ENCODE measurements at places on chromosomes 3 and 15.

DNA sequence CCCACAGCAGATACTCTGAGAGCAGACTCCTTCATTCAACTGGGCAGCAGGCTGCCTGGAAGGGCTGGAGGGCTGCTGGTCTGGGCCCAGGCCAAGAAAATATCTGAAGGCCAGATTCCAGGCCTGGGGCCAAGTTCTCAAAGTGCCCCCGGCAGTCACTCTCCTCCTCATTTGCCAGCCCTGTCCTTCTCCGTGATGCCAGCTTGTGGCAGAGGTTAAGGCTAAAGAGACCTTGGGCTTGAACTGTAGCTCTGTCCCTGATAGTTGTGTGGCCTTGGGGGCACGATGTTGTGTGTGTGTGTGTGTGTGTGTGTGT lies 39.0 kb downstream of the FAM3D start:
- no peak for DNase-seq

DNA sequence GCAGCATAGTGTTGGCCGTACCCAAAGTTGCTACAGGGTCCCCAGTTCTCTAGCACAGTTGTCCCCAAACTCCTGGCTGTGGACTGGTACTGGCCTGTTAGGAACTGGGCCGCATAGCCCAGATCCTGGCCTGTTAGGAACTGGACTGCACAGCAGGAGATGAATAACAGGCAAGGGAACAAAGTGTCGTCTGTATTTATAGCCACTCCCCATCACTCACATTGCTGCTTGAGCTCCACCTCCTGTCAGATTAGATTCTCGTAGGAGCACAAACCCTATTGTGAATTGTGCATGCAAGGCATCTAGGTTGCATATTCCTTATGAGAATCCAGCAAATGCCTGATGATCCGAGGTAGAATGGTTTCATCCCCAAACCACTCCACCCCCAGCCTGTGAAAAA lies 604.0 kb upstream of the LMCD1 start:
- no peak for DNase-seq

- DNase-seq: no peak
Measured at GRCh38 chr3:98814817-98815420, 51.8 kb downstream of the ST3GAL6 start.

GRCh38 chr3:195208183-195208582 lies 62.8 kb downstream of the XXYLT1 start:
- no peak for DNase-seq

- DNase-seq: no peak
Measured at GRCh38 chr3:146504498-146505197, 35.3 kb upstream of the PLSCR2 start.

DNA sequence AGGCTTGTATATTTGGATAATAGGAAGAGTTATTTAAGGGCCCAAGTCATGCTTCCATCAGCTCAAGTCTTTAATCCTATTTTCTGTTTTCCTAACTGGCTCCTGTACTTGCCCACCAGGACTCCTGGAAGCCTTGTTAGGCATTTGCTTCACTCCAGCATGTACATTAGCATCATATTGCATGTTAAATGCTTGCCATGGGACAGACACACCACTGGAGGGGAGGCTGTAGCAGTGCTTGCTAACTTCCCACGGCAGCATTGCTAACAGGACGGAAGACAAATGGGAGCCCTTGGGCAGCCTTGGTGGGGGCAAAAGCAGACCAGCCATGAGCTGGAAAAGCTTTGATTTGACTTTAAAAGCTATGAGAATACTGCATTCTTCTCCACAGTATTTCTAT lies 6.1 kb downstream of the TMOD2 start:
- DNase-seq: no peak

- no peak for DNase-seq
Measured at GRCh38 chr15:51131596-51132290, 37.0 kb upstream of the TNFAIP8L3 start.

- DNase-seq: no peak
Measured at GRCh38 chr3:131091768-131092167, 65.1 kb downstream of the NEK11 start.

DNA sequence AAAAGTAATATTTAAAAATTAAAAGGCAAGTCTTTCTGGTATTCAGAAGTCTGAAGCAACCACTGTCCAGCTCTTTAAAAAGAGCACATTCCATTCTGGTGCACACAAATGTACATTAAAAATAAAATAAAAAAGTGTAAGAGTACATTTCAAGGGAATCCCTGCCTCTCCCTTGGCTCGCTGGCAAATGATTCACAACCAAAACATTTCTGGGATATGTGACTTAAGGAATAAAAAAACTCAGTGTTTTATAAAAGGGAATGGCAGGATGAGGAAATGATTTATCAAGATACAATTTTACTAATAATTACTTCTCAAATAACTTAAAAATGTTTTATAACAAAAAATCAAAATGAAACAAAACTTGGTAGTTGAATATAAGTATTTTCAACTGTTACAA lies 23.8 kb upstream of the ANXA2 start:
- no peak for DNase-seq

GRCh38 chr3:67381667-67382272 lies 272.6 kb downstream of the SUCLG2 start:
- peak; percentile 36 for DNase-seq

- DNase-seq: no peak
Measured at GRCh38 chr3:106345353-106346027, 476.7 kb upstream of the CBLB start.

All from Kasumi-1 (cell line).